ENCODE measurements at places on chromosomes 12 and 14. TPM values are rescaled to one million over a fixed set of nuclear protein-coding genes. Genes with fewer than 3 reads are reported as not detected.

GRCh38 chr12:2643576-2644135 is 151.1 kb upstream of the FKBP4 start:
- DNase-seq: no peak

GRCh38 chr12:113075137-113075683 is 18.7 kb downstream of the DTX1 start:
- DNase-seq: no peak

- no peak for DNase-seq
Observed at GRCh38 chr12:76562130-76562529, 2.6 kb upstream of the OSBPL8 start.

DNA sequence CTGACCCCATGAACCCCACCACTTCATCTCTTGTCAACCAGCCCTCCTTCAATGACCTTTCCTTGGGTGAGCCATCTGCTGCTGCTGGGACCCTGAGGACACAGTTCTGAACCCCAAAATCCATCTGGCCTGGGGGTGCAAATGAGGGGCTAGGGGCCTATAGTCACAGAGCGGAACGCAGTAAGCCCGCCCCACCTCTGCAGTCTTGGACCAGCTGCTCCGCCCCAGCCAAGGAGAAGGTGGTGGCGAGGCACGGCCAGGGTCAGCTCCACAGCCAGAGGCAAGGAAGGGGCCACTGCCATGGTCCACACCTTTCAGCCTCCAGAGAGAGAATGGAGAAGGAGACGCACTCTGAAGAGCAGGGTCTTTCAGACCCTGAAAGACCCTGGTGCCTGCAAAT is 5.1 kb downstream of the TMEM179 start:
- no peak for DNase-seq

DNA sequence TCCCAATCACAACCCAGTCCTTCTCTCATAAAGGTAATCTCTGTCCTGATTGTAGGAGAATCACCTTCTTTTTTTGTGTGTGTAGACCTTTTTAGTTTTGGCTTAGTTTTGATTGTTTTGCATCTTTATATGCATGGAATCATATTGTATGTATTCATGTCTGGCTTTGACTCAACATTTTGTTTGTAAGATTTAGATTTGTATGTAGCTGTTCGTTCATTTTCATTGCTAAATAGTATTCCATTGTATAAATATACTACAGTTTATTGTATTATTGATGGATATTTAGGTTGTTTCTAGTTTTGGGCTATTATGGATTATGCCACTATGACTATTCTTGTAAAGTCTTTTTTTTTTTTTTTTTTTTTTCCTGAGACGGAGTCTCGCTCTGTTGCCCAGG is 10.5 kb downstream of the ERC1 start:
- no peak for DNase-seq

DNA sequence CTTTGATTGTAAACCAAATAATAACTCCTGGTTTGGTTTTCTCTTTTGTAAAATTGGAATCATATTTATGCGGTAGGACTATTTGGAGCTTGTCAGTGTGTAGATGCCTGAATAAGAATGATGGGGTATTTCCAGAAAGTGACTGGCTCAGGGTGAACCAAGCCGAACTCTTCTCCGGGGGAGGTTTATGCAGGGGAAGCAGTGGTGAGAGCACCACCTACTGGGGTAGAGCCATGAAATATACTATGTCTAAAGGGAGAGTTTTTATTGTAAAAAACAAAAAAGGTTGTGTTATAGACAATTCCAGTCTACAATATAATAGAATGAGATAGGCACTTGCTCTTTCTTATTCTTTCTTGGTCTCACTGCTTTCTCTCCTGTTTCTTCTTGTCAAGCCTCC is 222.9 kb upstream of the SLC16A7 start:
- no peak for DNase-seq

Gene DBX2
- not detected for total RNA-seq

Gene CABP1
- not detected for total RNA-seq

Gene SYNDIG1L
- not detected for total RNA-seq
